ENCODE measurements at places on chromosomes 1 and 21.
A peak's percentile ranks its signal among the peaks of the same experiment; 100 is the strongest.

- DNase-seq = peak; percentile 49
Observed at GRCh38 chr1:228410015-228410414, 3.4 kb upstream of the TRIM11 start.

- peak; percentile 96 for DNase-seq
Observed at GRCh38 chr1:55718758-55719671, 503.9 kb upstream of the USP24 start.

DNA sequence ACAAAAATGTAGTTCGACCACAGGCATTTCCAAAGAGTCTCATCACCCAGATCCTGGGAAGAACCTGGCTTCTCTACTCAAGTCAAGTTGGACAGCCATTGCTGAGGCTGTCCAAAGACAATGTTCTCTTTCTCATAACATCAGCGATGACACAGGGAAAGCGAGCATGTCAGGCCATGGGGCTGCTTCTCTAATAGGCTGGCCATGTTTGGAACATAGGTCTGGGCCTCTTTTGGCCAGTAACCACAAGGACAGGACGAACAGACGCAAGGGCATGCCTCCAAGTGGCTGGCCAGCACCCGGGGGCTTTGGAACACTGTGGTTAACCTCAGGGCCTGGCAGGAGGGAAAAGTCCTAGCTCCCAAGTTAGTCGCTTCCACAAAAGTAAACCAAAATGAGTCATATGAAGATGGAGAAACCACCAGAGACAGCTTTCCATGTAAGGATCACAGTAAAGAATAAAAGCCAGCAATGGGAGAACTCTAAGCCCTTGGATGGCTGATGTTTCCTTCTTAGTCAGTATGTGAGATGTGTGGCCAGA is 80.6 kb upstream of the SLC44A3 start:
- DNase-seq = peak; percentile 94

- DNase-seq = no peak
Observed at GRCh38 chr1:221274373-221274772, 395.1 kb downstream of the HLX start.

DNA sequence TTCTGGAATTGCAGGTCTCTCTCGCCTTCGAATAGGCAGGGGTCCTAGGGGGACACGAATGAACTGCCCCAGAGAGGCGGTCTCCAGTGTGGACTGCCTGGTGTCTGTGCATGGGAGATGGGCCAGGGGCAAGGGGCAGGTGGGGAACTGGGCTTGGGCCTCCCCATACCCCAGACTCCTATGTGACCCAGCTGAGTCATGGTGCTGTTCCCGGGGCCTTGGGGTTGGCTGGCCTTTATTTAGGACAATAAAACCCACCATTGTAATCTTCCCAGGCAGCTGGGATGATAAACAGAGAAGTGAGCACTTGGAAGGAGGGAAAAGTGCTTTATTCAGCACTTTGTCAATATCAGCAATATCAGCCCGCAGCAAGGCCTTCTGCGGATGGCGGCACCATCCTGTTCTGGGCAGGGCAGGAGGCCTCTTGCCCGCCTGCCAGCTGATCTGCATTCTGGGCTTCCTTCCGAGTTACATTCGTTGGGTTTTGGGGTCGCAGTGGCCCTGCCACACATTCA is 209.0 kb upstream of the TMEM51 start:
- DNase-seq = no peak

- peak; percentile 26 for DNase-seq
Observed at GRCh38 chr21:41250519-41250918, 66.1 kb upstream of the FAM3B start.

- DNase-seq = no peak
Observed at GRCh38 chr1:150545486-150546032, 3.6 kb upstream of the ADAMTSL4 start.

DNA sequence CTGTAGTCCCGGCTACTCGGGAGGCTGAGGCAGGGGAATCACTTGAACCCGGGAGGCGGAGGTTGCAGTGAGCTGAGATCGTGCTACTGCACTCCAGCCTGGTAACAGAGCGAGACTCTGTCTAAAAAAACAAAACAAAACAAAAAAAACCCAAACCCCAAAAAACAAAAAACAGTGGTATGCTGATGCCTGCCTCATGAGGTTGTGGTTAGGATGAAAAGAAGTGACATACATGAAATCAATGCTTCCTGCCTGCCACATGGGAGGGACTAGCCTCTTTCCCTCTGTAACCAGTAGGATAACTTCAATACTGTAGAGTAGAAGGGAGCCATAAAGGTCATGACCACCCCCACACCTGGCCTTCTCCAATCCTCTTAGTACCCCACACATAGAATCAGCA is 55.2 kb downstream of the TENT5C start:
- DNase-seq = no peak

GRCh38 chr1:18602533-18603211 is 28.0 kb upstream of the PAX7 start:
- DNase-seq = no peak

DNA sequence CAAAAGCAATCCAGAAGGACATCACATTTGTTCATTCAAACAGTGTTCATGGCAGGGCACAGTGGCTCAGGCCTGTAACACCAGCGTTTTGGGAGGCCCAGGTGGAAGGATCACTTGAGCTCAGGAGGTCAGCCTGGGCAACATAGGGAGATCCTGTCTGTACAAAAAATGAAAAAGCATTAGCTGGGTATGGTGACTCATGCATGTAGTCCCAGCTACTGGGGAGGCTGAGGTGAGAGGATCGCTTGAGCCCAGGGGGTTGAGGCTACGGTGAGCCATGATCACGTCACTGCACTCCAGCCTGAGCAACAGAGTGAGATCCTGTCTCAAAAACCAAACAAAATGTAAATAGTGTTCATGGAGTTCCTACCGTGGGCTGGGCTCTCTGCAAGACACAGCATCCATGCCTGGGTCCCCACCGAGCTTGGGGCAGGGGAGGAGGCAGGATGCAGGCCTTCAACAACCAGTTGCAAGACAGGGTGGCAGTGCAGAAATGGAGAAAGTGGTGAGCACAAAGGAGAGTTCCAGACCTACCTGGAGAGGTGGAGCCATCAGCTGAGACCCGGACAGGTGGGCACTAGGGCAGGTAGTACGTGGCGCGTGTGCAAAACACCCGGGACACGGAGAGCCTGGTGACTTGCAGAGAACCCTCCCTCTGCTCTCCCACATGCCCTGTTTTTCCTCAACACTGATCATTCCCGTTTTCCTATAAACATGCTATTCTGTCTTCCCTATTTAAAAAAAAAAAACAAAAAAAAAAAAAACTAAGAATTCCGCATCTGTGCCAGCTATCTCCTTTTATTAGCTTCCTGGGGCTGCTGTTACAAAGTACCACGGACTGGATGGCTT is 138.9 kb downstream of the TOMM20 start:
- no peak for DNase-seq

GRCh38 chr1:21184276-21184675 is 7.6 kb upstream of the EIF4G3 start:
- DNase-seq = no peak
